ENCODE measurements at places on chromosomes 7 and 10. TPM values are rescaled to one million over a fixed set of nuclear protein-coding genes. Genes with fewer than 3 reads are reported as not detected.

DNA sequence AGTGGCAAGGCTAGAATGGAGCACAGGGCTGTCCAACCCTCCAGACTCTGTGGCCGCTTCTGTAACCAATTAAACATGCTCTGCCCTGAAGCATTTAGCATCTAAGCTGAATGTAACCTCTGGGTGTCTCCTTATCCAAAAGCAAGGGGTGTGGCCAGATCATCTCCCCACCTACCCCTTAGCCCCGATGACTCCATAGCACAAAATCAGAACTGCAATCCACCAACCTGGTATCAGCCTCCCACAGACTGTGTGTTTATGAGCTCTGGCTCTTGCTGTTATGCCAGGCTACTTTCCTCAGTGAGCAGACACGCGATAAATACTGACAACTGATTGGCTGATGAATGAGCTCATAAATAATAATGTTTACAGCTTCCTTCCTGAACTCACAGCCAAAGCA, 3.2 kb downstream of the FRMD4A start:
- no peaks in the 10 kb centered on the region for H3K4me1 ChIP-seq
- H3K27ac ChIP-seq, result no peak overlapping the region
- H3K4me3 ChIP-seq, result no peak overlapping the region
- H3K36me3 ChIP-seq, result no peaks in the 10 kb centered on the region
- H3K27me3 ChIP-seq, result no peaks in the 10 kb centered on the region

DNA sequence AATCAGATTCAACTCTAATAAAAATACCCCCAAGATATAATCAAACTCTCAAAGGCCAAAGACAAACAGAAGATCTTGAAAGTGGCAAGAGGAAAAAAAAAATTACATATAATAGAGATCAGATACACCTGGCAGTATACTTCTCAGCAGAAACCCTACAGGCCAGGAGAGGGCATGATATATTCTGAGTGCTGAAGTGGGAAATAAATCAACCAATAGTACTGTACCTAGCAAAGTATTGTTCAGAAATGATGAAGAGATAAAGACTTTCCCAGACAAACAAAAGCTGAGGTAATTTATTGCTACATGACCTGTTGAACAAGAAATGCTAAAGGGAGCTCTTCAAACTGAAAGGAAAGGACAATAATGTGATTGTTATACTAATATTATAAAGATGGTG, 291.9 kb downstream of the SH2D4B start:
- H3K27me3 ChIP-seq, result no peaks in the 10 kb centered on the region
- no peak overlapping the region for H3K27ac ChIP-seq
- no peaks in the 10 kb centered on the region for H3K4me1 ChIP-seq
- H3K4me3 ChIP-seq, result no peak overlapping the region
- DNase-seq, result no peak
- no peaks in the 10 kb centered on the region for H3K36me3 ChIP-seq

DNA sequence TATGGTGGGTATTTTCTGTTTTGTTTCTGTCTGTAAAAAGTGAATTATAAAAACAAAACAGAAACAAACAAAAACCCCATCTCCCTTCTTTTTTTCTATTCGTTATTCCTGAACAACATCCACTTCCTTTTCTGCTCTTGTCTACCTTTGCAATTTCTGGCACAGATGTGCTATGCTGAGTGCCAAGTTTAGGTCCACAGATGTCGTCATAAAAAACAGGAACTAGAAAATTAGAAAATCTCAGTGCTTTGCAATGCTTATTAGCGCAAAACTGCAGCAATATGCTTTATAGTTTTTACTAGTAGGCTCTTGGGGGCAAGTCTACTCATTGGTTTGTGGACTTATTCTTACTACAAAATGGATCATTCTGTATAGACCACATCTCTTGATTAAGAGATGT, 94.2 kb upstream of the PRKCQ start:
- H3K4me1 ChIP-seq, result no peaks in the 10 kb centered on the region
- no peak overlapping the region for H3K4me3 ChIP-seq
- no peak overlapping the region for H3K27ac ChIP-seq
- H3K27me3 ChIP-seq, result no peaks in the 10 kb centered on the region
- no peak for DNase-seq

DNA sequence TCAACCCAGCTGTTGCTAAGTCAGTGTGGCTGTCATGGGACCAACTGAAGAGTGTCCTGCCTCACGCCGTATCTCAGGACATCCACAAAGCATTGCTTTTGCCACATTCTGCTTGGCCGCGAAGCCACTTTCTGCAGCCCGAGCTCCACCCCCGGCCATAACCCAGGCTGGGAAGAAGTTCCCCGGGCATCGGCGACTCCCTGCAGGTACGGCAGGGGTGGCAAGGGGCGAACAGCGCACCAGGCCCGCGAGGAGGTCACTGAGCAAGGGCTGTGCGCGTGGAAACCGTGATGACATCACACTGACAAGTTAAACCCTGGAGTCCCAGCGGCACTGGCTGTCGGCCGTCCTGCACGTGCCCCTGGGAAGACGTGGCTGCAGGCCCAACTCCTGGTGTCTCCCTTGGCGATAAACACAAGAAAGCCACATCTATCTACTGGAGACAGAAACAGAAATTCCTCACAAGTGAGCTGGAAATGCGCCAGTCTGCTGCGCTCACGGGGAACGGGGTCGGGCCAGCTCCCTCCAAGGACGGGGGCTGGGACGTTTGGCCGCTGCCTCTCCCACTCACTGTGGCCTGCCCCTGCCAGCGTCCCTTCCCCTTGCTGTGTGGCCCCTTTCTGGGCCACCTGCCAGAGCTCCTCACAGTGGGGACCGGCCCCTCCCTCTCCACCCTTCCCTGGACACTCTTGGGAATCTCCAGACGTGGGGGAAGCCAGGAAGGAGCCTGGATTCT, 326.3 kb downstream of the DNAJB6 start:
- no peak for DNase-seq
- no peaks in the 10 kb centered on the region for H3K27me3 ChIP-seq
- no peaks in the 10 kb centered on the region for H3K36me3 ChIP-seq
- H3K27ac ChIP-seq, result no peak overlapping the region
- H3K4me3 ChIP-seq, result no peak overlapping the region

DNA sequence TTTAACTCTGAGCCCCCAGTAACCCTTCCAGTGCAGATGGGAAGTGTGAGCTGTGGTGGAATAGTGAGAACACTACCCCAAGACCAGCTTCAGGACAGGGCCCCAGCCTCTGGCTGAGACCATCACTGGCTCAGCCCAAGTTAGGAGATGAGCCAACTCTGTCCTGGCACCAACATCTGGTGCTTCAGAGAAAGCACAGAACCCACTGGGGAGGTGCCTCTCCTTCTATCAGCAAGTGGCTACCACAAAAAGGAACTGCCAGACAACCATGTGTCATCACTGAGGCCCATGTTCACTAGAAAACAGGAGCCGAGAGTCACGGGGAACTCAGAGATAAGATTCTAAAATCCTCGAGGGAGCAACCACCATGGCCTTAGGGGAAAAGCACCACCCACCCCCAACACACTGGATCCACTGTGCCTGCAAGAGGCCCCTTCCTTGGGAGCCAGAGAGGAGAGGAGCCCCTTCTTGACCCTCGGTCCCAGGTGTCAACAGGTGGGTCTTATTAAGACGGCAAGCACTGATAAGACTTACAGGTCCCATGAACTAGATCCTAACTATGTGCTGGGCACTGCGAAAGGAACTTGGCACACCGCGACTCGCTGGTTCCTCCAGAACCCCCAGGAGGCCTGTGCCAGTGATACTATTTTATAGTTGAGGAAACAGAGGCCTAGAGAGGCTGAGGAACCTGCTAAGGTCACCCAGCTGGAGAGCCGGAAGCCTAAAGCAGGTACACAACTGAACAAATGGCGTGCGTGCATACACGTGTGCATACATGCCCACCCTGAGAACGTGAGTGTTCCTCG, 102.7 kb downstream of the FAM53B start:
- H3K4me3 ChIP-seq, result no peak overlapping the region
- H3K27ac ChIP-seq, result peak overlapping the region; percentile 52
- DNase-seq, result peak; percentile 64

SYNPO2L gene
- total RNA-seq, result not detected

GDF10 gene
- total RNA-seq, result 6.4 TPM

All from uterus (tissue), 4 donors.